ENCODE measurements at places on chromosomes 4 and X.

DNA sequence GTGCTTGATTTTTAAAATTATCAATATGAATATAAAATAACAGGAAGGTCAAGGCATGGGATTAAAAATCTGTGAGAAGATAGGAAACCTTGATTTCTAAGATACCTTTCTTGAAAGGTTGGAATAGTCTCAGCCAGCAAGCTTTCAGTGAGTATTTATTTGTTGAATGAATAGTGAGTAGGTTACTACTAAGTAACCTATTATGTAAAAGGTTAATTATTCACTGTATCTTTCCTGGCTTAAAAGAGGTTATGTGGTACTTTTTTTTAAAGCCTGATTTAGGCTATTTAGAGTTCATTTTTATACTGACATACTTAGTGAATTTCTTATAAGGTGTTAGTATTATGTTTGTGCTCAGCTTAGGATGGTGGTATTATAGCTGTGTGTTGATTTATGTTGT, 123.5 kb downstream of the PTPN13 start:
- no peak for DNase-seq

DNA sequence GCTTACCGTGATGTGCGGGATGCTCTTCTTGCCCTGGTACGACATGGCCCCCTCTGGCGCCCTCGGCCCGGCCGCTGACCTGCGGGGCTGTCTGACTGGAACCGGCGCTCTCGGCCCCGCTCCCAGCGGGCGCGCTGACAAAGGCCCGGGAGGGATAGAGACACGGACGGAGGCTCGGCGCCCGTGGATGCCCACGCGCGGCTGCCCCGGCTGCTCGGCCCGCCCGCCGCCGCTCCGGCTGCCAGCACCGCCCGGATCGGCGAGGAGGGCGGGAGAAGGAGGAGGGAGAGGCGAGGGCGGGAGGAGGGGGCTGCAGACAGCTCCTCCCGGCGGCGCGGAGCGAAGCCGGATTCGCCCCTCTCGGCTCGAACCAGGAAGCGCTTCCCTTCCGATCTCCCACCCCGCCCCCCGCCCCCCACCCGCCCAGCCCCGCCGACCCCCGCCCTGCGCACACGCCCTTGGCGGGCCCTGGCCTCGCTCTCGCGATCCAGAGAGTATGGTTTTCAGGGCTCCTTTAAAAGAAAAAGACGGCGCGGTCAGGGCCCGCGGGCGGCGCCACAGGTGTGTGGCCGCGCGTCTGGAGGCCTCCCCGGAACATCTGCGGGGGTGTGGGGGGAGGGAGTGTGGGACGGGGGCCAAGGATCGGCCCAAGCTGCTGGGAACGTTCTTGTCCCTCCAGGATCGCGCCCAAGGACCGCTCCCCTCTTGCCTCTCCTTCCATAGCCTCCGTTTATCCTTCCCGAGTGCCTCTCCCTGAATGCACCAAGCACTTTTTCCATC, 4.5 kb downstream of the CRMP1 start:
- DNase-seq: no peak

- DNase-seq: no peak
Observed at GRCh38 chrX:46354481-46354880, 190.7 kb downstream of the ZNF674 start.

GRCh38 chr4:139728840-139729239, 63.2 kb downstream of the MGST2 start:
- no peak for DNase-seq

- no peak for DNase-seq
Observed at GRCh38 chr4:76809594-76810305, 88.2 kb downstream of the SOWAHB start.

DNA sequence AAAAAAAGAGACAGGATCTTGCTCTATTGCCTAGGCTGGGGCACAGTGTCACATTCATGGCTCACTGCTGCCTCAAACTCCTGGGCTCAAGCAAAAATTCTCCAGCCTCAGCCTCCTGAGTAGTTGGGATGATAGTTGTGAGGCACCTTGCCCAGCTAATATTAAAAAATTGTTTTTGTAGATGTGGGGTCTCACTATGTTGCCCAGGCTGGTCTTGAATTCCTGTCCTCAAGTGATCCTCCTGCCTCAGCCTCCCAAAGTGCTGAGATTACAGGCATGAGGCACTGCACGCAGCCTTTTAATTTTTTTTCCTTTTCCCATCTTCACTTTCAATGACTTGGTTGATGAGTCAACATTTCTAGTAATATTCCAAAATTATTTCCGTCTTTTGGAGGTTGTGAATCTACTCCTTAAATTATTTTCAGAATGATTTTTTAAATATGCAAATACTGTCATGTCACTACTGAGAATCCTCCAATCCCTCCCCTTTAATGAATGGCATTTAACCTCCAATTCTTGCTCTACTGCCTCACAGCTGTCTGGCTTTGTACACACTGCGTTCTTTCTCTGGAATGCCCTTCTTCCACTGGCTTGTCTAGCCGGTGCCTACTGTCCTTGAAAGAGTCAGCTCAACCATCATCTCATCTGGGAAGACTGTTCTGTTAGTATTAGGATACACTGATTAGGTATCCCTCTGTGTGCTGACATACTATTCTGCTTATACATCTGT, 27.5 kb upstream of the DCTD start:
- DNase-seq: no peak

- DNase-seq: no peak
Observed at GRCh38 chr4:168098248-168098717, 5.9 kb downstream of the ANXA10 start.

DNA sequence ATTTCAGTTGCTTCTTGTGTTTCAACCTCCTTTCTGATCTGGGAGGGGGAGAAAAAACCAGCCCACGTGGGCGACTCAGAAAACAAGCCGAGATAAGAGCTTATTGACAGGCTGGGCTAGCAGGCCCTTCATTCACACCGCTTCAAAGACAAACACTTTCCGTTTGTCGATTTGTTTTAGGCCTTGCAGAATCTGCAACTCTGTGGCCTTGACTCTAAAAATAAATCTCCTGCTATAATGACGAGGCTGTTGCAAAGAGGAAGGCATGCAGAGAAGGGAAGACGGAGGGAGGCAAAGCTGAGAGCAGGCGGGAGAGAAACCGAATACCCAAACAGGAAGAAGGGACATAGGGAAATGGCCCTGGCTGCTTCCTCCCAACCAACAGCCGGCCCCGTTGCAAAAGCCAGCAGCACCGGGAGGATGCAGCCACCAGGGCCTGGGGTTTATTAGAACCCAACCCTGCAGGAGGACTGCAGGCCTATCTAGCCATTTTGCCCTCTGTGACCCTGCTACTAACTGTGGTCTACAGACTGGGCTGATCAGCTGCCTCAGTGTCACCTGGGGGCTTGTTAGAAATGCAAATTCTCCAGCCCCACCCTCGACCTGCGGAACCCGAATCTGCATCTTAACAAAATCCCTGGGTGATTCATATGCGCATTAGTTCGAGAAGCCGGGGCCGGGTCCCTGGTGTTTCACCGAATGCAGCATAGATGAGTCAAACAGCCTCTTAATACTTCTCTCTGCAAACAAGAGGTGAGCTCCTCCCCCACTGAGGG, 325.5 kb downstream of the BCOR start:
- no peak for DNase-seq

GRCh38 chrX:9757366-9757765, 8.3 kb downstream of the GPR143 start:
- DNase-seq: no peak

DNA sequence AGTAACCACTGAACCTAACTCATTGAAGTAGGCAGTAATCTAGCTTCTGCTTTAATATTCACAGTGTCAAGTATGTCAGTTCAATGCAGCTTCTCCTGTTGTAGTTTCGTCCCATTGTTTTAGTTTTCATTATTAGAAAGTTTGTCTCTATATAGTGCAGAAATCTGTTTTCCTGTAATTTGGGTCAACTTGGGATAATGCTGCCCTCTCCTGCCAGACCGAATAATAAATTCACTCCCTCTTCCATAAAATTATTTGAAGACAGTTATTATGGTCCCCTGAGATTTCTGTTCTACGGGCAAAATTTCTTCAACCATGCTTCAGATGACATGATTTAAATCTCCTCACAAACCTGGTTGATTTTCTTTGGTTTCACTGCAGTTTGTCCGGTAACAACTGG, 4.6 kb upstream of the LUZP4 start:
- no peak for DNase-seq

GRCh38 chr4:33149658-33150524, 2429.7 kb downstream of the PCDH7 start:
- no peak for DNase-seq
